ENCODE measurements at places on chromosomes 6 and 20.

- no peak for DNase-seq
These were observed 712 bp downstream of the DEK start for GRCh38 chr6:18263418-18264218.

DNA sequence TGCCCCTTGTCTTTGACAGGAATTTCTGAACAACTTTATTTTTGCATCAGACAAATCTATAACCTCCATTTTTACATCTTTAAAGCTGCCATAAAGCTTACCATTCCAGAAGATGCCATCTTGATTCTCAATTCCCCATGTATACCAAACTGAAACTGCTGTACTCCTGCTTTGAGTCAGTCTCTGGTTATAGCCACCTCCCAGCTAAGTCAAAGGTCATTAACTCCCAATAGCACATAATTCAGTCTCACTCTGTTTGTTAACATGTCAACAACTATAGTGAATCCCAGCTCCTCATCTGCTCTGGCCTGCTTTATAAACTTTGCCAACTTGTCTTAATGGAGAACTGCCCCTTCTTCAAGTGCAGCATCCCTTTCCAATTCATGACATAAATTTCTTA, 343.6 kb downstream of the FRK start:
- no peak for DNase-seq

- DNase-seq = no peak
These were observed 231.3 kb upstream of the MARCKS start for GRCh38 chr6:113625850-113626249.

- DNase-seq = no peak
These were observed 27.8 kb downstream of the TNFAIP3 start for GRCh38 chr6:137894779-137895385.

DNA sequence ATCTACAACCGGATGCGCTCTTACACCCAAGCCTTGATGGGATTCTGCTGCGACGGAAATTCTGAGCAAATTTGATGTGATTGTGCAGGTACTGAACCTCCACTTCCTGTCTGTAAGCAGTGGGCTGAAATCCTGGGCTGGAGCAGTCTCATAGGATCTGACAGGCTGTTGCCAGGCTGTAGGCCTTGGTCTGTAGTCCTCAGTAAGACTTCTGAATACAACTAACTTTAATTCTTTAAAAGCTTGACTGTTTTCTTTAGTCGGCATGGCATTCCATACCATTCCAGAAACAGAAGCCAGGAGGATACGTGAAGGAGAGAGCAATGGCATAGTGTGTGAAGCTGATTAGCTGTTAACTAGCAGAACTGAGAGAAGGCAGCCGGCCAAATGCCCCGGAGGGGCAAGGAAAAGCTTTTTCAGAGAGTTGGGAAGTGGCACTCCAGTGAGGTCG, 68.3 kb downstream of the ADTRP start:
- no peak for DNase-seq

DNA sequence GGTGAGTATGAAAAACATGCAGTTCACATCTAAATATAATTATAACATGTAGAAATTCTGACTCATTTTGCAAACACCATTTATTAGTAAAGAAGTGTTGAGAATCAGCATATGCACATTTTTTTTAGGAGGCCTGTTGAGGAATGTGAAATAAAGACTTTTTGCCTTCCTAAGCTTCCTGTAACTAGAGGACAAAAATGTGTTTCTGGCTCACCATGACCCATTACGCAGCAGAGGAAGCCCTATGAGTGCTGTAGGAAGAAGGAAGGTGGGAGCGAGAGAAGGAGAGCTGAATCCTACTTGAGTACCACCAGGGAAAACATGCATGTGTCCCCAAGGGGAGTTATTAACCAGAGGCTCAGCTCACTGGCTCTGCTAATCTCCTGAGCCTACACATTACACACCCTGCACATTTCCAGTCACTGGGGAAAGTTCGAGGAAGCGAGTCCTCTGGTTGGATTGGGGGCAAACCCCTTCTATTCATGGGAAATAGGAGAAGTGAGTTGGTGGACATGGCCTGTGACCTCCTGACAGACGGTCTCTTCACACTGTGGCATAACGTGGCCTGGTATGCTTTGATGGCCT, 540.5 kb upstream of the JAG1 start:
- DNase-seq = no peak

DNA sequence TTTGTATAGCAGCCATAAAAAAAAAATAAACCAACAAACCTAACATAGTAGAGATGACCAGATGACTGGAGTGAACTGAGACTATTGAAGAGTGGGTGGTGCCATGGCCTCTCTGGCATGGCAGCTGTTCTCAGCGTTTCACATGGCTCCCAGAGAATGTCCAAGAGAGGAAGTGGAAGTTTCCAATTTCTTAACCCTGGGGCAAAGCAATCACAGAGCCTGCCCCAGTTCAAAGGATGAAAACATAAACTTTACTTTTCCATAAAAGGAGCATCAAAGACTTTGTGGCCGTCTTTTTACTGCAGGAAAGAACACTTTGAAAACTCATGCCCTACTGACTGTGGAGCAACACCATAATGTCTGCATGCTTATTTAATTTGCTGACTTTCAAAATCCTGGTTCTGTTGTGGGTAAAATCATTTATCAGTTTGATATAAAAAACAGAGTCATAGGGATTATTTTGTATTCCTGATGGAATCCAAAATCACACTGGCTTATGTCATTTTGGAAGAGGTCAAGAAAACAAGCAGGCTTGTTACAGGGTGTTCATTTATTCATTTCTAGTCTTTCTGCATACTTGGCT, 165.4 kb downstream of the SLC35B3 start:
- DNase-seq = no peak

DNA sequence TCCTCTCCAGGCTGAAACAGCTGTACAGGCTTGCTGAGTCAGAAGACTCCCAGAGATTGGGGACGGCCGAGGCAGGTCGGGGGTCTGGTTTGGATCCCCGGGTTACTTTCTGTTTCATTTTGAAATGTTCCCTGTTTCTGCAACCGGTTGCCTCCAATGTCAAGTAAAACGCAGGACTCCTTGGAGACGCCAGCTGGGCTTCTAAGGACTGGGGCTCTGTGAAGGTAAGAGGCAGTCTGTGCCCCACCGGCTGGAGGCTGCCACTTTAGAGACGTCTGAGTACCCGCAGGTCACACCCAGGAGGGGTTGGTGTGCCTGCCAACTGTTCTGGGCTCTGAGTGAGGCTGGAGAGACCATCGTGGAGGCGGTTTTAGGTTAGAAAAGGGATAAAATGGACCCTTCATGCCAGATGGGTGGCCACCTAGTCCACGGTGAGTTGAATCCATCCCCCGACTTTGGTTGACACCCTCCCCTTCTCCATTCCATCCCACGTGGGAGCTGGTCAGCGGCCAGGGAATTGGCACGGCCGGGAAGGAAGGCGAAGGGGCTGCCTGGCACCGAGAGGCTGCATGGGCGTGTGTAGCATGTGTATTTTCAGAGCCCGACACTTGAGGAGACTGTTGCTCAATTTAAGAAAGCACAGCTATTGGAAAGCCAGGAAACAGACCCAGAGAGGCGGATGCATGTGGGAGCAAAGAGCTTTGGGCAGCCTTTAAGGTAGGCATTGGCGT, 240.9 kb downstream of the PHACTR1 start:
- DNase-seq = peak; percentile 63

Data from H54 (cell line).